ENCODE measurements at places on chromosomes 7 and 10. TPM values are rescaled to one million over a fixed set of nuclear protein-coding genes. Genes with fewer than 3 reads are reported as not detected.

DNA sequence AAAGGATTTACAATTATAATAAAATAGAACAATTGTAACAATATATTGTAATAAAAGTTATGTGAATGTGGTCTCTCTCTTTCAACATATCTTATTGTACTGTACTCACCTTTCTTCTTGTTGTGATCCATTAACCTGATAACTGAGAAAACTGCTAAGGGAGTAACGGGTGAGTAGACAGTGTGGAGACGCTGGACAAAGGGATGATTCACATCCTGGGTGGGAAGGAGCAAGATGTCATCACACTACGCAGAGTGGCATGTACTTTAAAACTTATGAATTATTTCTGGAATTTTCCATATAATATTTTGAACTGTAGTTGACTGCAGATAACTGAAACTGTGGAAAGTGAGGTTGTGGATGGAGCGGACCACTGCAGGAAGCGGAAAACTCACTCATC is 91.2 kb upstream of the PLPP4 start:
- no peak for ATAC-seq

WDFY4 gene
- 5.1 TPM for total RNA-seq

NRCAM gene
- total RNA-seq = 2.9 TPM

DNA sequence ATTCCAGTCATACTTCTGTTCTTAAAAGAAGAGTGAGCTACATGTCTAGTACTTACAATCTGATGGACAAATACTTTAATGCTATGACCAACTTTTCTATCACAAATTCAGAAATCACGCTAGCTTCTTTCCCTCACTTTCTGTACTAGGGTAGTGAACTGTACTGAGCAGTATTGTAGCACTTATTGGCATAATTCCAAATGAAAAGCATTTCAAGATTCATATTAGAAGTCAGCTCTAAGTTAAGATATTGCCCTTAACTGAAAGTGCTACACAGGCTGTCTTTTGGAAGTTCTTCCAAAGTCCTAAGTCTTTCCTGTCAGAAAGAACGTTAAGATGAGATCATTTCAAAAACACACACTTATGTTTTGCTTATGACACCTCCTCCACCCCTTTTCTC is 13.4 kb downstream of the P4HA1 start:
- no peak for ATAC-seq

DNA sequence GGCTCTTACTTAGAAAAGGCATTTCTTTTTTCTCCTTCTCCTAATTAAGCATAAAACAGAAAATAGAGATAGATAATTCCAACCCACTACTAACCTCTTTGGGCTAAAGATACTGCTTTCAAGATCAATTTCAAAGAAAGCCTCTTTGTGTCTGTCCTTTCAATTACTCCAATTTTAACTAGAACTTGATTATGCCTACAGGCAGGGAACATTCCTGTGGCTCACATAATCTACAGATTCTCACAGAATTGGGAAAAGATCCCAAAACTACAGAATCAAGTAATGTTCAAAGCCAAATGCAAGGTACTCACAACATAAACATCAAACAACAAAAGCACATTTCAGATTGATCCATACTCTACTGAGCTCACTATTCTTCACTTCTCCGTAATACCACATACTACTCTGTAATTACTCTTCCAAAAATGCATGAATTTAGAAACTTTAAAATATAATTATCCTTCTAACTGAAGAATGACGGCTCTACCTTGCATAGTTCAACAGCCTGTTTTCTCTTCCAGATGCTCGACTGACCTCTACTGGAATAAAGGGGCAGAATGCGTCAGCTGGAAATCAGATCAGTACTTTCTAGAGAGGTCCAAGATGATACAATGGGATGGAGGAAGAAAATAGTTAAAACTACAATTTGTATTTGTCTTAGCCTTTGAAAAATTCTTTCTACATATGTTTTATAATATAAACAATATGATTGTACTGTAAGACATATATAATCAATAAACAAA is 3.9 kb downstream of the MTERF1 start:
- no peak for ATAC-seq

DNA sequence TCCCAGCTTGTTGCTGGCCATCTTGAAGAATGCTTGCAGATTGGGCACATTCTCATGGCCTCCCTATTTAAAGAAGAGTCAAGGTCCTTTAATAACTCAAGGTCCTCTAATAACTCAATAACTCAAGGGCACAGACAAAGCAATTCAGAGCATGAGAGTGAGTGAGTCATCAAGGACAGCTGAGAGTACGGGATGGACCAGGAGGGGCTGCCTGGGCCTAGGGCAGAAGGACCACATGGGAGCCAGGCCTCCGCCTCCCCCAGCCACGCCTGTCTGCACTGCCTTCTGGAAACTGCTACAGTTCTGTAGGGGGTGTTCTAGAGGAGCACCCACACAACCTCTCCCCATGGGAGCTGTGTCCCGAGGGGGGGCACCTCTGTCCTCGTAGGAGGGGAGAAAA is 48.9 kb downstream of the ZNF503 start:
- ATAC-seq = no peak

- no peak for ATAC-seq
These were observed 29.9 kb upstream of the PBLD start for GRCh38 chr10:68362590-68362989.

FGL2 gene
- total RNA-seq = 305 TPM

BET1 gene
- total RNA-seq = 22.2 TPM

DNA sequence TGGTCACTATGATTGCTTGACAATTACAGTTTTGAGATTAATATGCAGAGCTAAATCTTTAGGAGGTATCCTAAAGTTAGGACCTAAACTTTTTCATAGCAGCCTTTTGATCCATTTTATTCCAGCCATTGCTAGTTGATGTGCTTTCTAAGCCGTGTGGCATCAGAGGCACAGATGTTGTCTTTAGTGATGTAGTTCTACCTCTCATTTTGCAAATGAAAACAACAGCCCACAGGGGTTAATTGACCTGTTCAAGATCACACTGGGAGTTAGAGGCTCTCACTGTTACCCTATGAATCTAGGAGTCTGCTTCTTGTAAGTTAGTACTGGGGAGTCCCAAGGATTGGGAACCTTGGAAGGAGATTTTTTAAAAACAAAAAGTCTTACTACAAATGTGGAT is 10.6 kb downstream of the AUTS2 start:
- ATAC-seq = no peak

UCMA gene
- total RNA-seq = not detected

- no peak for ATAC-seq
These were observed 53.7 kb upstream of the DUSP5 start for GRCh38 chr10:110444004-110444337.

DNA sequence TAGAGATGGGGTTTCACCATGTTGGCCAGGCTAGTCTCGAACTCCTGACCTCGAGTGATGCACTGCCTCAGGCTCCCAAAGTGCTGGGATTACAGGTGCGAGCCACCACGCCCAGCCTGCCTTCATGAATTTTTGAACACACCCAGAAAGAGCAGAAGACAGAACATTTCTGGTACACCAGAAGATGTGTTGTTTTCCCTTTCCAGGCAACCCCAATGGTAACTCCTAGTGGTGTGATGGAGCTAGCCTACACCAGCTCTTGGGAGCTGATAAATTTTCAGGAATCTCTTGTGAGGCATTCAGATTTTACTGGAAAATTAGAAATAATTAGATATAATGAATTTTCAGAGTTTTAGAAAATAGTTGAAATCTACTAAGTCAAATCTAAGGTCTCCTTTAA is 904 bp upstream of the CCDC7 start:
- no peak for ATAC-seq

GRCh38 chr7:113606325-113606724 is 312.5 kb downstream of the PPP1R3A start:
- ATAC-seq = no peak

DNA sequence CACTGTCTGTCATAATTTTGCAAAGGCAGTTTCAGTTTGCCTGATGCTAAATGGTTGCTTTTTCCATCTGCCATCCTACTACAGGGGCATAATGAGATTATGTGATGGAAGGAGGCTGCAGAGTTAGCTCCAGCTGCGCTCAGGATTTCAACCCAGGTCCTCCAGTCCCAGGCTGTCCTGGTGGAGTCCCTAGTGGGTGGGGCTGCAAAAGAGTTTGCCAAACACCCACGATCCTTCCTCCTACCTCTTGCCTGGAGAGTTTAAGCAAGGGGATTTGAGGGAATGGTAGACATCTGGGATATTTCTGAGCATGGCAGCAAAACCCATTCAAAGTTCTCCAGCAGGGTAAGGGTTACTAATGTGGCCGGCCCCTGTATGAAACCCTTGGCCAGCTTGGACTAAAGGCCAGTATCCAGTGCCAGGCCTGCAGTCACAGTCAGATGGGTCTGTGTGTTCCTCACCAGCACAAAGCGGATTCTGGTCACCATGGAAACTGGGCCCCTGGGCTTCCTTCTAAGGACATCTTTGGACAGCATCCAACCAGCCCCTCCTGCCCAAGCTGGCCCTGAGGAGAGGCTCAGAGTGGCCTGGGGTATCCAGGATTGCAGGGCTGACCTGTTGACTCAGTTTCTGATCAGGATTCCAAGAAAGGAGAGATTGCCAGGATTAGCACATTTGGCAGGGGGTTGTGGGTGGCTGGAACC is 42.7 kb upstream of the CHST3 start:
- ATAC-seq = peak; percentile 68

GRCh38 chr10:665579-666091 is 23.8 kb downstream of the DIP2C start:
- no peak for ATAC-seq

GRCh38 chr10:34766266-34766600 is 48.9 kb downstream of the PARD3 start:
- ATAC-seq = no peak

DNA sequence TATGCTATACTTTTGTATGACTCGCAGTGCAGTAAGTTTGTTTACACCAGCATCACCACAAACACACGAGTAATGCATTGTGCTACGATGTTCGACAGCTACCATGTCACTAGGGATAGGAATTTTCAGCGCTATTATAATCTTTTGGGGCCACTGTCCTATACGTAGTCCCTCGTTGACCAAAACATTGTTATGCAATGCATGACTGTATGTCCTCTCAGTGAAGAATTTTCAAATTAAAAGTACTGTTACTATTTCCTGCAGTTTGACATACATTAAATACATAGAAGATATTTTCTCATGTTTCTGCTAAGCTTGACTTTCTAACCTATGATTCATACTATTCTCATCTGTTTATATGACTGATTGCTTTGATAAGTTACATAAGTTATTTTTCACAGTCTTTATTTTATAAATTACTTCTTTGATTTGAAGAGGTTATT is 203.6 kb downstream of the VTI1A start:
- no peak for ATAC-seq

DNA sequence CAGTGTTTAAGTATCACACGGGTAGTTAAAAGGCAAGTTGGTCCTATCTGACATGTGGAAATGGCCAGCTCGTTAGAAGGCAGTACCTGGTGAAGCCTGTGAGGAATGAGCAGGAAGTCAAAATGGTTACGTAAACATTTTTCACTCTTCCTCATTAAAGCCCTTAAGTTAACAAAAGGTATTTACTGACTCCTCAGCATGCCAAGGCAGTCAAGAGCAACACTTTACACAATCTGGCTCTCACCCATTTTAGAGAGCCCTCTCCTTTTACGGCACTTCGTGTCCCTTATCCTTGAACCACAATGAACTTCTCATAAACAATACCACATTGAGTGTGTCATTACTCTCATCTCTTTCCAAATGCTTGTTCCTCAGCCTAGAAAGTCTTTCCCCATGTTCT is 11.0 kb upstream of the RSBN1L start:
- ATAC-seq = peak; percentile 82

BAMBI gene
- 6.0 TPM for total RNA-seq

PIP4K2A gene
- total RNA-seq = 56.4 TPM

GRCh38 chr7:99784007-99784406 is at the start of gene CYP3A4:
TSS of gene CYP3A4 (minus strand) at chr7:99784184. CDS start at chr7:99784081, 103 bp downstream.
- no peak for ATAC-seq

DNA sequence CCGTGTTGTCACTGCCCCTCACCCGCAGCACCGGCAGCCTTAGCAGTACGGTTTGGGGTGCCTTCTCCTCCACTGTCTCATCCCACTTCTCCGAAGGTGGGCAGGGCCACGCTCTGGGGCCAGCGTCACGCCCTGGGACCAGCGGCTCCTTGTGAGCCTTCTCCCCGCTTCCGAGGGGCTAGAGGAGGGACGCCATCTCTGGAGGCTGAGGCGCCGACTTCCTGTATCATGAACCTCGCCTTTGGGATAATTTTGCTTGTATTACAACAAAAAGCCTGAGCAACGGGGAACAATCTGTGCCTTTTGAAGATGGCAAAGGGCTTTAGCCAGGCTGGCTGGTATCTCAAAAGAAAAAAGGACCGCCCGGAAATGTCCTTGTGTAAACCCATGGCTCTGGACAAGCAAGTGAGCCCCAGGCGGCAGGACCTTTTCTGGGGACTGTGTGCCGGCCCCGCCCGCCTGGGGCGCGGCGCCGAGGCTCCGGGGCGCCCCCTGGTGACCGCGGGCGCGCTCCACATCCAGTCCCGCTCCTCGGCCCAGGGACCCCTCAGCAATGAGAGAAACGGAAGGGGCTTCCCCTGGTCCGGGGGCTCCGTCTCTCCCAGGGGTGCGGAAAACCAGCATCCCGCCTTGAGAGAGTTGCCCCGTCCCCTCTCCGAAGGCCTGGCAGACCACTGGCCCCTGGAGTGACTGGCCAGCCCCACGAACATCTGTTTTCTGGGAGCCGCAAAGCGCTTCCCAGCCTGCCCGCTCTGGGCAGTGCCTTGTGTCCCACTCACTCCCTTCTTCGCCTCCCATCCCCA is 3.8 kb downstream of the DEPP1 start:
- peak; percentile 65 for ATAC-seq

UPK3B gene
- total RNA-seq = 0.81 TPM

AOAH gene
- total RNA-seq = 7.6 TPM

GRCh38 chr7:44853391-44853790 is 5.5 kb upstream of the H2AZ2 start:
- no peak for ATAC-seq

DNMBP gene
- 37.6 TPM for total RNA-seq

- no peak for ATAC-seq
These were observed 567.8 kb downstream of the IPMK start for GRCh38 chr10:57699944-57700343.

DNA sequence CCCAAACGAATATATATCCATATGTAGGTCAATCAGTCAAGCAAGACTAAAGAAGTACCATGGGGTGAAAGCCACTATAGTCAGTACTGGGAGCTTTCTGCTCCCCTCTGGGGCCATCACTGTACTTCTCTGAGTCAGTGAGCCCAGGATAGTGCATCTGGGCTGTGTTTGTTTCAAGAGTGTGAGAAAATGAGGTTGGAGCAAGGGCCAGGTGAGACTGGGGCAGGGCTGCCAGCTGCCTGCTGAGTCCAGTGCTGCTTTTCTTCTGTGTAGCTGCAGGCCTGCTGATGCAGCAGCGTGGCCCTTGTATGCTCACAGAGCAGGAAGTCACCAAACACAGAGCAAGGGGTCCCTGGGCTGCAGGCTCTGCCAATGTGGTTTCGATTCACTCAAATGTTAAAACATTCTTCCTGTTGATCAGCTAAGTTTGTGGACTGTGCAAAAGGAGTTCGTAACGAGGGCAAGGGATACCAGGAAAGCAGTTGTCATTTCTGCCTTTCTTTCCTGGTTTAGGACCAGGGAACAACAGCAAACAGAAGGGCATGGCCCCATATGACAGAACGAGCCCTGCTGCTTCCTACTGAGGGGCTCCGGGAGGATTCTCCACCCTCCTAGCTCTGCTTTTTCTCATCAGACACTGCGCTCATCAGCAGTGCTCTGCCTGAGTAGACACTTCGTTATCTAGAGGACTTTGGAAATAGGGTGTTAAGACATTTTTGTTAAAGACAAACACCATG is 65.4 kb upstream of the TNS3 start:
- ATAC-seq = no peak

Data from gastroesophageal sphincter (tissue), 4 donors.